ENCODE measurements at places on chromosomes 5 and 9.
A peak's percentile ranks its signal among the peaks of the same experiment; 100 is the strongest.

DNA sequence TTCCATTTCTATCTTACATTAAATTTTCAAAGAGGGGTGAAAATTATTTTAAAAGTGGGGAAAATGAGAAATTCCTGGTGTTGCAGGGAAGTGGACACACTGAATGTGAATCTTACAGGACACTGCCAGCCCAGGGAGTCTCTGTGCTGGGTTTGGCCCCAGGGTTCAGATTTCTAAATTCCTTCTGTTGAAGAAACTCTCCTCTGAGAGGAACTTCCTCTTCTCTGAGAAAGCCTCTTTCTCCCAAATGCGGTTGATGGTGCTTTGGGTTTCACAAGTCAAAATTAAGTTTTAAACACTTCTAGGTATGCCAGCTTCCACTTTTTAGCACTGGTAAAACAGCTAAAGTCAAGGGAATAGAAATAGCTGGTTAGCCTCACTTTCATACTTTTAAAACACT, 317.9 kb upstream of the ITGA1 start:
- peak; percentile 14 for DNase-seq

GRCh38 chr5:108432024-108432423, 50.1 kb upstream of the FBXL17 start:
- DNase-seq = no peak

- no peak for DNase-seq
Measured at GRCh38 chr9:129287619-129288305, 109.7 kb upstream of the IER5L start.

GRCh38 chr9:136218271-136218670, 13.3 kb upstream of the LHX3 start:
- no peak for DNase-seq

DNA sequence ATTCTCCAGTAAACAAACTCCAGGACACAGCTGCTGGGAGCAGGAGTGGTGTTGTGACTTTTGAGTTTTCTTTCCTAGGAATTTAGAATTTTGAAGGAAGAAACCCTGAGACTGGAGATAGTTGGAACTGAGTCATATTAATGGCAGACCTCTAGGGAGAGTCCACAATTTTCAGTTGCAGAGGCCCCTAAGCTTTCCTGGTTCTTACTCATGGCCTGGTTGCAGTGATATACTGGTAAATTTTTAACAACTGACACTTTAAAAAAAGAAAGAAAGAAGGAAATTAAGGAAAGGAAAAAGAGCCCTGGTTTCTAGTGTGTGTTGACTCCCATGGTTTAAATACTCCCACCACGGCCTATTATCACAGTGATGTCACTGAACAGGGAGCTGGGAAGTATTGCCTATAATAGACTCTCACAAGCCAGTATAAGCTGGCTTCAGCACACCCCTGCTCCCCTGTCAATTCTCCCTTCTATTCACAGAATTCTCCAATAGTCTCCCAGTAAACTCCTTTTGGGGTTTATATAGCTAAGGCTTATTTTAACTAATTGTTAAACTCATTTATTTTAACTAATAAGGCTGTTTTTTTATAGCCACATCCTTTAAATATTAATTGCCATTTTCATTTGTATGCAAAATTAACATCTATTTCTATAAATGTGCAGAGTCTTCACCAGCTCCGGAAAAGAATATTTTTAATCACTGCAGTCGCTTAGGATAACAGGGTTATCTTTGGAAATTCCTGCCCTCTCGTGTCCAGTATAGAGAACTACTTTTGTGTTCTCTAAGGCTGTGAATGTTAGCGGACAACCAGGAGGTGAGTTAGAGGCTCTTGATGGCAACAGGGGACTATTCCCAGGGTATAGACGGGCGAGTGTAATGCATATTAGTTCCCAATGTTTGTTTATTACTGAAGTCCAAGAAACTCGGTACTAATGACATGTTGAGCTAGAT, 59.7 kb downstream of the GGTA1 start:
- peak; percentile 49 for DNase-seq

DNA sequence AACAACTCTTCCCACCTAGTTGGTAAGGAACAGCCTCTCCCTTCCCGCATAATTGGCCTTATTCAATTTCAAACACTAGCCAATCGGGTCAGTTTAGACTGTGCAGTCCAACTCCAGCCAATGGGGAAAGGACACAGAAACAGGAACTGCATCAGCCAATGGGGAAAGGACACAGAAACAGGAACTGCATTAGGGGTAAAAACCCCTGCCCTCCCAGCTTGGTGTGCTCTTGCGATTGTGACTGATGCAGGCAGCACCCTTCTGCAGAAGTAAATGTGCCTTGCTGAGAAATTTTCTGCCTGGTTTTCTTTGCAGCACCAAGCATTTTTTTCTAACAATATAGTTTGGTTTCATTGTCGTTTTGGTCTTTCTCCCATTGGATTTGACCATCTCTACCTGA, 8.5 kb upstream of the GLT6D1 start:
- DNase-seq = peak; percentile 32

- DNase-seq = no peak
Measured at GRCh38 chr9:36584620-36585460, 12.1 kb downstream of the MELK start.

DNA sequence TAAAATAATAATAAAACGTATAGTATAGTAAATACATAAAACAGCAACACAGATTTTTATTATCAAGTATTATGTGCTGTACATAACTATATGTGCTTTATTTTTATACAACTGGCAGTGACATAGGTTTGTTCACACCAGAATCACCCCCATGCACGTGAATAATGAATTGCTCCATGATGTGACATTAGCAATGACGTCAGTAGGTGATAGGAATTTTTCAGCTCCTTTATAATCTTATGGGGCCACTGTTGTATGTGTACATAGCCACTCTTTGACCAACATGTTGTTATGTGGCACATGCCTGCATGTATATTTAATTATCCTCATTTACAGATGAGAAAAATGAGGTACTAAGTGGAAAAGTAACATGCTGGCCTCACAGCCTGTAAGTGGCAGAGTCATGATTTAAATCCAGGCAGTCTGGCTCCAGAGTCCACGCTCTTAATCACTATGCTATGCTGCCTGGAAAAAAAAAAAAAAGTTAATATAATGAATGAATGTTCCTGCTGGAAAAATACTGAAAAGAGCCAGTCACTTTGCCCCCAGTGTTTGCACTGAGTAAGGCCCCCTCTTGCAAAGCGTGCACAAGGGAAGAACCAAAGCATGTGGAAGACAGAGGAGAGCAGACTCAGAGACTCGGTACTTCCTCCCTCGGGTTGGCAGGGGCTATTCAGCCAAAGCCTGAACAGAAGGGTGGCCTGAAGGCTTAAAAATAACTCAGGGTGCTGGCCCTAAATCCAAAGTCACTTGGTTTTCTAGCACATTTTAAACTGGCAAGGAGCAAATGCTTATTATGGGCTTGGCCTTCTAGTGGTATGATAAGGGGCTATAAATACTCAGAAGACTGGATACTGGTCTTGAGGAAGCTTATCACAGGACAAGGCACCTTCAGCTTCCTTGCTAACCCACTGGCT, 206.8 kb downstream of the GLIS3 start:
- DNase-seq = no peak
